Fibroblast of lung (primary cell): ENCODE measurements at places on chromosomes 7 and 10. TPM values are rescaled to one million over a fixed set of nuclear protein-coding genes. Genes with fewer than 3 reads are reported as not detected.

DNA sequence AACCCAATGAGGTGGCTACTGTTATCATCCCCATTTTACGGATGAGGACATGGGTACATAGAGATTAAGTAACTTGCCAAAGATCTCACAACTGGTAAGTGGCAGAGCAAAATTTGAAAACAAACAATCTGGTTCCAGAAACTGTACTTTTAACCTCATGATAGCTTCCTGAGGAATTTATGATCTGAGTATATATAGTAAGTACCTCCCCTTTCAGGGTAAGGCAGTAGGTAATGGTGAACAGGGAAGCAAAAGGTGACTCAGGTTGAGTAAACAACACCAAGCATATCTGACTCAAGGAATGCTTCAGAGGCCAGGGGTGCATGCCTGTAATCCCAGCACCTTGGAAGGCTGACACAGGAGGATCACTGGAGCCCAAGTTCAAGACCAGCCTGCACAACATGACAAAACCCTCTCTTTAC, 21.1 kb downstream of the KLLN start:
- H3K27ac ChIP-seq, result no peak overlapping the region

DNA sequence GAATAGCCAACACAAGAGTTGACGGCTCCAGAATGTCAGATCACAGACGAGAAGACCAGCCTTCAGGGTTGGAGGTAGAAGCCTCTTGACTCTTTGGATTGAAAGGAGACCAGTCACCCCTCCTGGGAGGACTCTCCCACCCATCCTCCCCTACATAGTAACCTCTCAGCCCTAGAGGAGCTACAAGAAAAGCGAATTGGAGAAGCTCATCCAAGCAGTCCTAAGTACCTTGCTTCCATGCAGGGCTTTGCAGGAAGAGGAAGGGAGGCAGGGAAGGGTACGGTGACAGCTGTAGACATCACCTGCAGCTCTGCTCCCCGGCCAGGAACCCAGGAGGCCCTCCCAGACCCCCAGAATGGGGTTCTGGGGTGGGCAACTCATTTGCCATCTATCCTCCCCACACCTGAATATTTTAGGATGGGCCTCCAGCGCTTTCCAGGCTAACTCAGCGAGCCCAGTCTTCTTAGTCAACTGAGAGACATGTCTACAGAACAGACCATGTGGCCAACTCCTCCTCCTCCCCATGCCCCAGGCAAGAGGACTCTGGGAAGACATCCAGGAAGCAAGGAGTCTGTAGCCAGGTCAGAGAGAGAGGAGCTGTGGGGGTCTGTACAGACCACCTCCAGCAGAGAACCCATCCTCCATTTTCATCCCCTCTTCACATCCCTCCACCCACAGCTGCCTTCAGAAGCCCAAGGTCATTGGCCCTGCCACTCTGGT, 55.6 kb upstream of the LBX1 start:
- H3K4me3 ChIP-seq, result no peak overlapping the region
- no peak for DNase-seq
- no peaks in the 10 kb centered on the region for H3K4me1 ChIP-seq
- no peak overlapping the region for H3K27ac ChIP-seq
- H3K36me3 ChIP-seq, result no peaks in the 10 kb centered on the region

GRCh38 chr7:42017349-42017986, 219.5 kb downstream of the GLI3 start:
- no peak overlapping the region for H3K27ac ChIP-seq
- no peaks in the 10 kb centered on the region for H3K4me1 ChIP-seq
- no peak for DNase-seq
- no peaks in the 10 kb centered on the region for H3K27me3 ChIP-seq
- no peak overlapping the region for H3K4me3 ChIP-seq

DNA sequence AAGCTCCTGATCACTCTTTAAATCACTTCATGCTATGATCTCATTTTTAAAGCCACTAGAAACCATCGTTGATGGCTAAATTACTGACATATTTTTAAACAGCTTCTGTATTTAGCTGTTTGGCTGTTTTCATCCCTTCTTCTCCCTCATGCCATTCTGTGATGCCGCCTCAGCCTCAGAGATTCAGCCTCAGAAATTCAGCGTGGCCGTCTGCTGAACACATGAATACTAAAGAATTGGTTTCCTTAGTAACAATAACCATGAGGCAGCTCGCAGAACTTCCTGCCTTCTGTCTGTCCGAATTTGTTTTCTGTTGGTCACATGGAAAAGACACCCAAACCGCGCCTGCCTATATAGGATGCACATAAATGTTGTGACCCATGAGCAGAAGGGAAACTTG, 31.0 kb upstream of the FZD1 start:
- H3K27ac ChIP-seq, result no peak overlapping the region
- no peaks in the 10 kb centered on the region for H3K27me3 ChIP-seq
- H3K4me3 ChIP-seq, result no peak overlapping the region

The MACROH2A2 gene
- polyA plus RNA-seq, result 12.1 and 15.4 TPM in 2 replicates
